Progenitor cell of endocrine pancreas (in vitro differentiated cells): ENCODE measurements at places on chromosomes 5 and 9. TPM values are rescaled to one million over a fixed set of nuclear protein-coding genes. Genes with fewer than 3 reads are reported as not detected.

Gene OCLN
- total RNA-seq: 131 and 143 TPM in 2 replicates

Gene QRFP
- not detected in 2 replicates for total RNA-seq

Gene SLC36A2
- not detected in 2 replicates for total RNA-seq

Gene FSTL4
- 2.4 and 3.2 TPM in 2 replicates for total RNA-seq

Gene CENPH
- total RNA-seq: 22.2 and 23.8 TPM in 2 replicates

Gene ARID3C
- 8.5 and 12.0 TPM in 2 replicates for total RNA-seq

Gene ARL14EPL
- not detected in 2 replicates for total RNA-seq

Gene PRSS3
- not detected in 2 replicates for total RNA-seq

Gene EQTN
- total RNA-seq: 1.1 and 1.4 TPM in 2 replicates

Gene OR1J2
- not detected in 2 replicates for total RNA-seq

Gene C6
- 0.74 and 0.95 TPM in 2 replicates for total RNA-seq
